MG63 (cell line): ENCODE measurements at places on chromosomes 2 and 18. TPM values are rescaled to one million over a fixed set of nuclear protein-coding genes. Genes with fewer than 3 reads are reported as not detected.
A peak's percentile ranks its signal among the peaks of the same experiment; 100 is the strongest.

GRCh38 chr2:239648607-239649006 lies 247.8 kb upstream of the HDAC4 start:
- DNase-seq: peak; percentile 6

GRCh38 chr2:209533391-209533790 lies 109.5 kb downstream of the MAP2 start:
- DNase-seq: no peak

KCNJ13 gene
- not detected in 2 replicates for total RNA-seq

- DNase-seq: no peak
Measured at GRCh38 chr2:26011990-26012856, 21.7 kb upstream of the RAB10 start.

DNA sequence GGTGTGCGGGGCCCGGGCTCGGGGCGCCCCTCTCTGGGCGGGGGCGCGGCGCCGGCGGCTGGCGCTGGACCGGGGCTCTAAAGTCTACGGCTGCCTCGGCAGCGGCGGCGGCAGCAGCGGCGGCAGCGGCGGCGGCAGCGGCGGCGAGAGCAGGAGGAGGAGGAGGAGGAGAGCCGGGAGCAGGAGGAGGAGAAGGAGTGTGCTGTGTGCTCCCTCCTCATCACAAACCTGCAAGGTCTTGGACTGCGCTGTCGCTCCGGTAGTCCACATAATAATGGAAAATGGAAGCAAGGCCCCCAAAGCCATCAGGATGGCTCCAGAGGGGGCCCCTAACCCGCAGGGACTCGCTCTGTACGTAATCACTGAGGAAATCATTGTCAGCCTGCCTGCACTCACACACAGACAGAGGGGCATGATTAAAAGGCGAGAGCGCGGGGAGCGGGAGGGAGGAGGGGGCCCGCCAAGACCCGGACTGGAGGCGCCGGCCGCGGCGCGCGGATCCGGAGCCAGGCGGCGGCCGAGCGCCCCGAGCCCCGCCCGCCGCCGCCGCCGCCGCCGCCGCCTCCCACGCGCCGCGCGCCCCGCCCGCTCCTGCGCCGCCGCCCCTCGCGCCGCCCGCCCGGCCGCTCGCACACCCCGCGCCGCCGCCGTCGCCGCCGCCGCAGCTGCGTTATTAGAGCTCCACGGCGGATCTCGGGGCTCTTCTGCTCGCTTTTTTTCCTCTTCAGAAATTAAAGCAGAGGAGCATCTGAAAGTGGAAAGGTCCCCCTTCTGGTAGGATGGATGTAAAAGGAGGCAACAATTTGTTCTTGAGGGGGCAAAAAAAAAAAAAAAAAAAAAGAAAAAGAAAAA lies at the start of gene ZNF521:
Gene ZNF521, minus strand, starts transcription at position 390 of the 852 bp plus-strand sequence. CDS start 1,220 bp downstream, outside the sequence.
- DNase-seq: peak; percentile 81

DNA sequence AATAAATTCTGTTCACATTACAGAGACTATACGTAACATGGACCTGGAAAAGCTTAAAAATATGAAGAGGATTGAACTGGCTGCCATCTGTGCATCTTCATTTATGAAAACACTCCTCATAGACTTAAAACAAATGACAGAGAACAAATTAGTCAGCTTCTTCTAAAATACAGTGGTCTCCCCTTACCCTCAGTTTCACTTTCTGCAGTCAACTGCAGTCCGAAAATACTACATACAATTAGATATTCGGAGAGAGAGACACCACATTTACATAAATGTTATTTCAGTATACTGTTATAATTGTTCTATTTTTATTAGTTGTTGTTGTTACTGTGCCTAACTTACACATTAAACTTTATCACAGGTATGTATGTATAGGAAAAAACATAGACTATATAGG lies 6.5 kb downstream of the RNF103 start:
- DNase-seq: no peak

GRCh38 chr18:49697049-49697448 lies 116.3 kb downstream of the ACAA2 start:
- no peak for DNase-seq

GRCh38 chr2:240643093-240643810 lies 18.0 kb downstream of the GPR35 start:
- no peak for DNase-seq
